ENCODE measurements at places on chromosomes 12 and 14.

DNA sequence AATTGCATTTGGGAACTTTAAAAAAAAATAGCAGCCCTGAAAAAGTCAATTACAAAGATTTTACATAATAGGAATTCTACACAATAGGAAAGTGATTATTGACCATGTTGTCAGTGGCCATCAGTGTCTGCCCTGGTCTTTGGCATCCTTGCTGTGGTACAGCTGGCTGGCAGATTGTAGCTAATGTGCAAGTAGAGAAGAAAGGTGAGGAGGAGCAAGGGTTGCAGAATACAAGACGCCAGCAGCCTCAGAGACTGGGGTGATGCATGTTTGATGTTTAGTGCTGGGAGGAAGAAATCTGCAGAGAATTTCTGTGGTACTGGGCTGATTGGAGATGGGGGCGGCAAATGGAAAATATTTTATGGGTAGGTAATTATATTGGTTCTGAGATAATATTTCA, 322.9 kb downstream of the TMEM117 start:
- DNase-seq, result no peak

DNA sequence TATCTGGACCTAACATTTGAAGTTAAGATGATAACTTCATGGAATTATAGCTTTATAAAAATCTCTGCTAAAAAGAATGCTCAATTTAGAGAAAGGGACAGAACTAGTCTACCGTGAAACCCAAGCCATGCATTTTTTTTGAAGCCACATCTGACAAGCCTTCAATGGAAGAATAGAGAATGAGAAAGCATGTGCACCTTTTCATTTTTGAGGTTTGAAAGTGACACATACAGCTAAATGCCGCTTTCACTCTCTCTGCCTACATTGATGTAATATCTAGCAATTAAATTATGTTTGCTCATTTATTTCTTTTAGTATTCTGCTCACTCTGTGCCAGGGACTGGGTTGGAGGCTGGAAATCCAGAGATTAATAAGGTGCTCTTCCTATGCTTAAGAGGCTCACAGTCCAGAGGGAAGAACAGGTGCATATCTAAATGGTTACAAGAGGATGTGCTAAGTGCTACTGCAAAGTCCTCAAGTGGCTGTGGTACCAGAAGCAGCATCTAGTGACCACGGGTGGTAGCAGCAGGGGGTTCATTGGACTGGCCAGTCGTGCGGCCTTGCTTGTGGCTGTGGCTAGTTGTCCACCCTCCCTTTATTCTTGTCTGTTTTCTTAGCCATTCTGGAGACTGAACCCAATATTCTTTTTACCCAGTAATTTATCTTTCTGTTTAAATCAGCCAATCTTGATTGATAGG, 60.4 kb downstream of the PPP1R36 start:
- DNase-seq, result no peak

DNA sequence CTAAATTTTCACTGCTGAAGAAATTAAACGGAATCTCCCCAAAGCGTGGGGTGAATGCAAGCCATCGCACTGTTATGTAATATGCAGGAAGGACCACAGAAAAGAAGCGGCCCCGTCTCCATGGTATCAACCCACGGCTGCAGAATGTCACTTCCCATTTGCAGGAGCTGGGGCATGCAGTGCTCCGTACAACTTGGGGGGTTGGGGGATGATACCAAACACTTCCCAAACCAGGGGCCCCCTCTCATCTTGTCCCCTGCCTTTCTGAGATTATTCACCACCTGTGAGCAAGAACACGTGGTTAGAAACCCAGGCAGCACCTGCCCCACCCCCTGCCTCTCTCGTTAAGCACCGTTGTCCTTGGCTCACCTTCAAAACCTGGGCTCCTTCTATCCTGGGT, 505.1 kb upstream of the TMEM132C start:
- no peak for DNase-seq

DNA sequence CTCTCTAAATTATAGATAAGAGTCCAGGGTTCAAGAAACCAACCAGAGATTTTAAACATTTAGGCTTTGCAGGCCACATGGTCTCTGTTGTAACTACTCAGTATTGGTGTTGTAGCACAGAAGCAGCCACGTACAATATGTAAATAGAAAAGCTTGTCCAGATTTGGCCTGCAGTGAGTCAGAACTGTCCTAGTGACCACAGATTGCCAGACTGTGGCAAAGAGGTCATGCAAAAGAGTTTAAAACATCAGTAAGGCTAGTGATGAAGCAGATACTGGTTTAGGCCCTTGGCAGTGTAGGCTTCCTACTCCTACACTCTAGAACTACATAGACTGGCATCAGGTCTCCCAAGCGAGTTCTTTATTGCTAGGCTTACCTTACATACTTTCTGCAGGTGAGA, 117.6 kb upstream of the GARIN6 start:
- DNase-seq, result peak; percentile 24

DNA sequence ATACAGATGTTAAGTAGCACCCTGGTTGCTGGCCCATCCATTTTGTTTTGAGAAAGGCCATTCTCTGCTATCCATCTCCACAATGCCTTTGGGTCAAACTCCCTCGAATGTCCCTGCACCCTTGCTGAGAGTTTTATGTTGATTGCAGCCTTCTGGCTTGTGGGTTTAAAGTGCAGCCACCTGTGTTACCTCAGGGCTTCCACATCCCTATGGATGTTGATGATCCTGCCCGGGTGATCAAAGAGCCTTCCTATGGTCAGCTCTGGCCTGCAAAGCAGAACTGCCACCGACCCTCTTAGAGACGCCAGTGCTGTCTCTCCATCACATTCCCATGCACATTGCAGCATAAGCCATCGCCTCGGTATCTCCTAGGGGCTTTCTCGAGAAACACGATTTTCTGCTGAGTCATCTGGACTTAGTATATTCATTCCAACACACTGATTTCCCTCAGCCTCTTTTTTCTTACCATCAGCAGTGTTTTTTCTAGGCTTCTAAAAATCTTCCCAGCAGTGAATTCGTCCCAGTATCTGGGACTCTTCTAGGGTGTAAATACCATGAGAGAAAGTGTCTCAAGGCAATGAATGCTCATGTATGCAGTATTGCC, 585.7 kb upstream of the TMEM132C start:
- no peak for DNase-seq

DNA sequence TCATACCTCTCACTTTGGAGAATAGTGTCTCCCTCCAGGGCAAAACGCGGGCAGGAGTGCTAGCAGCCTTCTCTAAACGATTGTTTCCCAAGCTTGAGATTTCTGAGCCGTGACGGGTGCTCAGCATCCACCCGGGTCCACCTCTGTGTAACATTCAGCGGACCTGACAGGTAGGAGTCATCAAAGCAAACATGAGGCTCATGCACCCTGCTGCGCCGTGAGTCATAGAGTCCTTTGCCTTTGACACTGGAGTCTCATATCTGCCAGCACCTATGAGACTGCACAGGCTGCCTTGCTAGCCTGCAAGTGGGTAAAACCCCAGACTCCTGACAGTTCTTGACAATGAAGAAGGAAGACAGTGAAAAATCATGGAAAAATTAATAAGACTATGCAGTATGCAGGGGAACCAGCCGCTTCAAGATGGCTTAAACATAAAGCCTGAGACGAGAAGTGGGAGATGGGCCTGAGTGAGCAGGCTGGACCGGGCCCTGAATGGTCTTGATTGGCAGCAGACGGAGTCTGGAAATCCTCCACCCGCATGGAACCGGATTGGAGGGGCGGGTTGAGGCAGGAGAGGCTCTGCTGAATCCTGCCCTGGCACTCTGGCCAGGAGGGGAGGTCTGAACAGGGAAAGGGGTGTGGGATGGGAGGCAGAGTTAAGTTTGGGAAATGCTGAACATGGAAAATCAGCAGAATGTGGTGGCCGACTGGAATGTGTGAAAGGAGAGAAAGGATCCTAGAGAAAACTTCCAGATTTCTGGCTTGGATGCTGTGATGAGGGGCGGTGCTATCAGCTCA, 54.2 kb downstream of the LGMN start:
- DNase-seq, result peak; percentile 13

DNA sequence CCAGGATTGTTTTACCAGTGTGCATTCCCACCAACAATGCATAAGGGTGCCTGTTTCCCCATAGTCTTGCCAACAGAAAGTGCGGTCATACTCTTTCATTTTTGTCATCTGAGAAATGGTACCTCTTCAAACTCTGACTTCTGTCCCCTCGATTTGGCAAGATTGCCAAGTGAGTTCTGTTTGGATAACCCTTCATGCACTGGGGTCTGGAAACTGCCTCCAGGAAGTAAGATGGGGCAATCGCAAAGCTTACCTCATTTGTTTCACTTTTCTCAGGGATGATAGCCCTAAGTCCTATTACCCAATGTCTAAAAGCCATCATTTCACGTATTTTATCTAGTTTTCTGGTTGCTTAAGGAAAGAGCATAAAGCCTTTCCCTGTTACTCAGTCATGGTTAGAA, 28.6 kb upstream of the NR1H4 start:
- no peak for DNase-seq

DNA sequence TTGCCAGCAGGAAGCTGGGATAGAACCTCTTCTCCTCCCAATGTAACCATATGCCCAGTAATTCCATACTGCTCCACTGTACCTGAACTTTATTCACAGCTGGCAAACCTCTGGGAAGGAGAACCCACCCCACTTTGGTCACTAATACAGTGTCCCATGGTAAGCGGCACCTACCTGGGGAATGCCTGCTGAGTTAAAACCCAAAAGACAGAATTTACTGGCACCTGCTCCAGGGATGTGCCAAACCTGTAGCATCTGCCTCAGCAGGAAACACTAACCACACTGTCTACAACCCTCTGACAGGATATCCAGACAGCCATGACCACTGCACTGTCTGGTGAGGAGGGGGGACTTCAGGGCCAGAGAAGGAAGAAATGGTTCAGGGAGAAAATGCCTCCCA, 26.6 kb downstream of the DDX24 start:
- no peak for DNase-seq

GRCh38 chr12:110590806-110591326, 7.7 kb upstream of the PPTC7 start:
- DNase-seq, result peak; percentile 79

DNA sequence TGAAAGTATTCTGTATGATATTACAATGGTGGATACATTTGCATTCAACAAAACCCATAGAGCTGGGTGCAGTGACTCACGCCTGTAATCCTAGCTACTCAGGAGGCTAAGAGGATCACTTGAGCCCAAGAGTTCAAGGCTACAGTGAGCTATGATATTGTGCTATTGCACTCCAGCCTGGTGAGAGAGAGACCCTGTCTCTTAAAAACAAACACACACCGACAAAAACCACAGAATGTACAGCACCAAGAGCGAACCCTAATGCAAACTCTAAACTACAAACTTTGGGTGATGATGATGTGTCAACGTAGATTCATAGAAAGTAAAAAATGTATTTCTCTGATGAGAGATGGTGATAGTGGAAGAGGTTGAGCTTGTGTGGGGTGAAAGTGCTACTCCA, 8.6 kb downstream of the CAPRIN2 start:
- no peak for DNase-seq

- peak; percentile 87 for DNase-seq
Observed at GRCh38 chr14:75011356-75011994, 8.8 kb downstream of the EIF2B2 start.

DNA sequence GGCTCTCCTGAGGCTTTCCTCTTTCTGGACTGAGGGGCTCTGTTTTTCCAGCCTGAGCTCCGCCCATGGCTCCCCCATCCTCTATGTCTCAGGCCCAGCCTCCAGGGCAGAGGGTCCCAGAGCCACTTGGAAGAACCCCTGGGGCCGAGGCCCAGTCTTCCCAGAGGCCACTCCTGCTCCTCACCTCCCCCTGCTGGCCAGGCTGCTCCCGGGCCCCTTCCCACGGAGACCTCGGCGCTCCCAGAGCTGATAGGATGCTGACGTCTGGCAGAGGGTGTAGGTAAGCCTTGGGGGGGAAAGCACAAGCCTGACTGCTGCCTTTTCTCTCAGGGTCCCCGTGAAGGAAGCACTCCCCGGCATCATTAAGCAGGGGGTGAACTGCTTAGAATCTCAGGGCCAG, 51.4 kb downstream of the ERH start:
- peak; percentile 32 for DNase-seq

- peak; percentile 46 for DNase-seq
Observed at GRCh38 chr12:56724701-56724971, 463 bp downstream of the NACA start.

DNA sequence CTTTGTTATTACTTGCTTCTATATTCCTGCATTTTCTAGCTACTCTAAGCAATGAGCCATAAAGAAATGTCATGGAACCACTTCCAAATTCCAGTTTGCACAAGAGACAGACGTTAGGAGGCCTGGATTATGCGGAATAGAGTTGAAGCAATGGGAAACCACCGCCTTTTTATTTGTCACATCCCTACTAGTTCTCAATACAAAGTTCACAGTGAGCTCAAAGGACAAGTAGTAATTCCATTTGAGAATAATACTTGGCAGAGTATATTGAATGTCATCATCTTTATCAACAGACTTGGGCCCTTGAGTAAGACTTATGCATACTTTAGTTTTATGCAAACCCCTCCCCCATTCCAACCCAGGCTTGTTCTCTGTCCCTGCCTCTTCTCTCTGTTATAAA, 3.7 kb upstream of the SLC15A5 start:
- peak; percentile 69 for DNase-seq

DNA sequence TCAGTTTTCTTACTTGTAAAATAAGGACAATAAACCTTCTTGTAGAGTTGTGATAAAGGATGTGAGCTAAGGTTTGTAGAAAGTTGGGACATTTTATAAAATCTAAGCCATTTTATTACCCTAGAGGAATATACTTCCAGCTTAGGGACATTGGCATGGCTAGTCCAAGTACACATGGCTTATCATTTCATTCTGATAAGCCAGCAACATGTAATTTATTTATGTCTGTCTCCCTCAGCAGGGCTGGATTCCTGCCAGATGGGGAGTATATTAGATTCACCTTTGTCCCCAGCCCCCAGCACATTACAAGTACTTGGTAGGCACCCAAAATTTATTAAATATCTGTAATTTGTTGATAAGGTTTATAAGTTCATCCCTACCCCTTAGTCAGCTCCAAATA, 6.3 kb upstream of the ATG14 start:
- DNase-seq, result no peak

- DNase-seq, result peak; percentile 41
Observed at GRCh38 chr12:104138797-104139152, 765 bp upstream of the NFYB start.

DNA sequence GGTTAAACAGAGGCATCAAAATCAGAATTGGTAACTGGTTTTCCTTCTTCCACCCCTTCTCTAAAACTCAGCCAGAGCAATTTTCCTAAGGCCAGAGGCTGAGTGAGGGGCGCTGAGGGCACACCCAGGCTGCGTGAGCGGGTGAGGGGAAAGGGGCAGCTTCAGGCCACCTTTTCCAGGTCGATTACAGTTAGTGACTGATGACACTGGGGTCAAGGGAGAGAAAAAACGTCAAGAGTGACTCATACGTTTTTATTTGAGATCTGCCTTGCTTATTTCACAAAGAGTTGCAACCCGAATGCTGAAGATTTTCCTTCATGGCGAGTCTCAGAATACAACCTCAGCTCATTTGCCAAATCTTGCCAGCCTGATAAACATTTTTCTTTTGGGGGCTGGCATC, 46.7 kb upstream of the EVL start:
- DNase-seq, result no peak
